Epithelial cell of esophagus (primary cell): ENCODE measurements at places on chromosomes 7 and 10.

DNA sequence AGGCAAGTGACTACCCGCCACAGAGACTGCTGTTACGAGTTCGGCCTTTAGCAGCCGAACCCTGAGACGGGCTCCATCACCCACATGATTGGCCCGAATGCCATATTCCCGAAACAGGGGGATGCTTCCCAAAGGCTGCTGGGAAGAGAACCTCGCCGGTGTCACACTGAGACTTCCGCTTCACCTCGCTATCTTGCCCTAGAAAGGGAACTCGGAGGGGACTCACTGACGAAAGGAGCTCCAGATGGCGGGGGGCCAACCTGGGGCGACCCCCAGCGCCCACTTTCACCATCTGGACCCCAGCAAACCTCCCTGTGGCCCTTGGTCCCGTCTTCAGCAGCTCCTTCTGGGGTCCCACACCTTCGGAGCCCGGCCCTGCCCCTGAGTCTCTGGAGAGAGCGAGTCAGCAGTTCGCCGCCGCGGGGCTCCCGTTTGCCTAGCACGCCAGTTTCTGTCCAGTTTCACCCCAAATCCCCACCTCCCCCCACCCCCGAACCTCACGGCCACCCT lies 529 bp downstream of the HPS1 start:
- DNase-seq: peak; percentile 33

DNA sequence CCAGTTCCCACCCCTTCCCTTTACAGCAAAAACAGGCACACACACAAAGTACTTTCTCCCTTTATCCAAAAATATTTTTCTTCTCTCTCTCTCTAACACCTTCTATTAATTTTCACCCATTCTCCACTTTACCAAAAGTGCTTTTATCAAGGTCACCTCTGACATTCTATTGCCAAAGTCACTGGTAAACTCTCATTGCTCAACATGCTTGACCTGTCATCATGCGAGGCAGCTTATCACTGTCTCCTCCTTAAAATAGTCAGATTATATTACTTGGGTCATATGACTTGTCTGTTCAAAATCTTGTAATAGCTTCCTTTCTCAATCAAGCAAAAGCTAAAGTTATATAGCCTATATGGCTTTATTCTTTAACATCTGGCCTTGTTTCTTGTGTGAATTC lies 28.6 kb downstream of the MACC1 start:
- DNase-seq: no peak

GRCh38 chr10:72016608-72017300 lies 52.6 kb downstream of the CHST3 start:
- DNase-seq: no peak

- no peak for DNase-seq
Observed at GRCh38 chr7:136336932-136337331, 359.8 kb upstream of the MTPN start.

- no peak for DNase-seq
Observed at GRCh38 chr10:105968666-105969065, 1195.8 kb downstream of the SORCS1 start.

DNA sequence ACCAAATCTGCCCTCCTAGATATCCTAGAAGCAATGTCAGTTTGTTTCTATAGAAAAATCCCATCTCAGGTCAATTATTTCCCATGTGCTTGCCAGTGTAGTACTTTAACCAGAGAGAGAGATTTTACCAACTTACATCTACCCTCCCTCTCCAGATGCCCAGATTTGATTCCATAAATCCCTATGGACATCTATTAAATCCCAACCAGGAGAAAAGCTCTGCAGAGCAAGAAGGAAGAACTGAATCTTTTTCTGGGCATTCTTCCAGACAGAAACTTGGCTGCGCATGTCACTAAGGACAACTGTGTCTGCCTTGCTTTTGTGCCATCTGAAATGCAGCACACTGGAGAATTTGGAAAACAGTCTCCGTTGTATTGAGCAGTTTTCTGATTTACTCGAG lies 597.6 kb downstream of the SORCS1 start:
- DNase-seq: no peak

- peak; percentile 57 for DNase-seq
Observed at GRCh38 chr10:54983255-54983654, 182.2 kb upstream of the PCDH15 start.

- no peak for DNase-seq
Observed at GRCh38 chr10:31290386-31290785, 28.6 kb upstream of the ZEB1 start.

- no peak for DNase-seq
Observed at GRCh38 chr10:102578782-102579181, 65.5 kb upstream of the TRIM8 start.

- no peak for DNase-seq
Observed at GRCh38 chr10:97023401-97024167, 162.2 kb downstream of the SLIT1 start.

DNA sequence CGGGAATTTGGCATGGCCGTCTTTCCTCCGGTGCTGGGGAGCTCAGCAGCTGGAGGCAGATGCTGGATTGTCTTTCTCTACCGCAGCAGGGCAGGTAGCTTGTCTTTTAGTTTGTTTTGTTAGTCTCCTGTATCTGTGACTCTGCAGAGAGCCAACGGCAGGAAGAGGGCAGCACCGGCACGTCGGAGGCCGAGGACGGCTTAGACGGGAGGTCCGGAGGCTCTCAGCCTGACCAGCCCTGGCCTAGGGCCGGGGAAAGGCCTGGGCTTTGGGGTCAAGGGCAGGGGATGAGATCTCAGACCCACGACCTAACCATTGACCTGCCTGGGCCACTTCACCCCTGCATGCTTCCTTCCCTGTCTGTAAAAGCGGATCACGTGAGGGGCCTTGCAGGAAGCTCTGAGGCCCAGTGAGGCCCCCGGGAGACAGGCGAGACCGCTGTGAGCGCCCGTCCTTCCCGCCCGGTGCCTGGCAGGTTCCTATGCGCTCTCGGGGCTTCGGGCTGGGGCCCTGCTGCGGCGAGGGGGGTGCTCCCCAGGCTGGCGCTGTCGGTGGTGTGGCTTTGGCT lies 72.7 kb downstream of the LHPP start:
- no peak for DNase-seq

GRCh38 chr10:77698267-77698931 lies 60.8 kb upstream of the KCNMA1 start:
- no peak for DNase-seq

DNA sequence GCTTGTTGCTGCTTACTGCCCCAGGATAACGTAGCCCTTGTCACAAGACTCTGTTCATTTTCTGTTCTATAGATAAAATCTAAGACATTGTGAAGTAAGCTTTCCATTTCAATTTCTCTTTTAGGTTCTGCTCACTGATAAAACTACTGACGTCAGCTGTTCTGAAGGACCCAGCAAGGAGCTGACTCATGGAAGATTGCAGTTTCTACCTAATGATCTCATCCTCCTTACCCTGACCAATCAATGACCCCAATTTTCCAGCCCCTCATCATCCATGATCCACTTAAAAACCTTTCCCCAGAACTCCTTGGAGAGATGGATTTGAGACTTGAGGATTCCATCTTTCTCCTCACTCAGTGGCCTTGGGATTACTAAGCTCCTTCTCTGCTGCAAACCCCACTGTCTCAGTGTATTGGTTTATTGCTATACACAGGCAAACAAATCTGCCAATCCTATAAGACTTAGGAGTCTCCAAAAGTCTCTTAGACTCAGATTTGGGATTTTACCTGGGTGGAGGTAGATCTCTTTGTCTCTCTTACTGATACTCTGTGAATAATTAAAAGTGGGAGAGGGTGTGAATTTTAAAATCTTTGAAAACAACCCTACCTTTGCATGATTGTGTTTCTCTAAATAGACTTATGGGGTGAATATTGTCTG lies 109.2 kb upstream of the TRIM24 start:
- DNase-seq: no peak

- DNase-seq: no peak
Observed at GRCh38 chr7:124030964-124031363, 1.9 kb downstream of the TMEM229A start.

- DNase-seq: no peak
Observed at GRCh38 chr7:13874783-13875182, 114.7 kb downstream of the ETV1 start.

- no peak for DNase-seq
Observed at GRCh38 chr7:85016286-85016685, 170.6 kb downstream of the SEMA3D start.

- DNase-seq: peak; percentile 95
Observed at GRCh38 chr10:78950656-78951587, 117.8 kb upstream of the ZMIZ1 start.

DNA sequence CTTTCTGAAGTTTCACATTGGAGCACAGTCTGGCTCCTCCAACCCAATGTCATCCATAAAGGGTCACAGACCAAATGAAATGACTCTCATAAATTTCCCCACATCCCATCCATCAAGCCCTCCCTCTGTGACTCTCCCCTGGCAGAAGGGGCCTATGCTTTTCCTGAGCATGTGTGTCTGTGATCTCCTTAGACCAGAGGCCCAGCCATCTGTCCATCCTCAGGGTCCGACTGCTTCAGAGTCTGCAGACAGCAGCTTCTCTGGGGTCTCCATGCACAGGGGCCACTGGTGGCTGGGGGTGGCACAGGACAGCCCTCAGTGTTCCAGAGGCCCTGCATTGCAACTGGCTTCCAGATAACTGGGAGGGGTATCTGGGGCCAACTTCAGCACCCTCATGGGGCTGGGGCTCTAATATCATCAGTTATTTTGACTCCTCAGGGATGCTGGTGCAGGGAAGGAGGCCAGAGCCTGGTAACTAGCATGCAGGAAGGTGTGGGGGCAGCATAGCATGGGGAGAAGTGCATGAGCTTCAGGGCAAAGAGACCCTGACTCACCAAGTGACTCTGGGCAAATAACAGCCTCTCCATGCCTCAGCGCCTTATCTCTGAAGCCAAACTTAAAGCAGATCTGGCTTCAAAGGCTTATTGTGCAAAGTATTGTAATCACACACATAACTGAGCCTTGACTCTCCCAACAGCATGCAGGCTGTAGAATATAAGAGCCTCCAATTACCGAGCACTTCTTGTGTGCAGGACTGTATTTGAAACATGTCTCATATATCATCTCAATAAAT lies 266.9 kb downstream of the GRID1 start:
- no peak for DNase-seq

DNA sequence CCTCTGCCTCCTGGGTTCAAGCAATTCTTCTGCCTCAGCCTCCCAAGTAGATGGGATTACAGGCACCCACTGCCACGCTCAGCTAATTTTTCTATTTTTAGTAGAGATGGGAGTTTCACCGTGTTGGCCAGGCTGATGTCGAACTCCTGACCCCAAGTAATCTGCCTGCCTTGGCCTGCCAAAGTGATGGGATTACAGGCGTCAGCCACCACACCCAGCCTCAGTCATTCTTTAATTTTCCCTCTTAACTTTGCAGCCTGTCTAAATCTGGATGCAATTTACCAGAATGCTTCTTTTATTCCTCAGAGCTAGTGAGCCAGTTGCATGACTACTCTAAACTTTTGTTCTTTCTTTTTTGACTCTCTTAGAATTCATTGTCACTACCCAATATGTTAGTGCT lies 90.5 kb upstream of the CSTF2T start:
- DNase-seq: no peak

DNA sequence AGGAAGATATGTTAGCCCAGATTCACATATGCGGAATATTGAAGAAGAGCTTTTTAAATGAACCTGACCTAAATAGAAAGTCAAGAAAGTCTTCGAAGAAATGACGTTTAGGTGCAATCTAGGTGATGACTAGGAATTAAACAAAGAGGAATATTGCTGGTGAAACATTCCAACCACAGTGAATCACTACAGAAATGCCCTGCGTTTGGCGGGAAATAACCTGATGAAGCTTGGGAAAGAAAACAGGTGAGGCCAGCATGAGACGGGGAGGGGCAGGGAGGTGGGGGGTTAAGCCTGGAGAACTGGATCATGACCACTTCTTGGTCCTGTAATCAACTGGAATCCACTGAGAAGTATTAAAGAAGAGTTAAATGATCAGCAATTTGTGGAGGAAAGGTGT lies 299.4 kb upstream of the VSTM2A start:
- peak; percentile 22 for DNase-seq

GRCh38 chr10:106513352-106513771 lies 651.1 kb downstream of the SORCS1 start:
- peak; percentile 37 for DNase-seq

DNA sequence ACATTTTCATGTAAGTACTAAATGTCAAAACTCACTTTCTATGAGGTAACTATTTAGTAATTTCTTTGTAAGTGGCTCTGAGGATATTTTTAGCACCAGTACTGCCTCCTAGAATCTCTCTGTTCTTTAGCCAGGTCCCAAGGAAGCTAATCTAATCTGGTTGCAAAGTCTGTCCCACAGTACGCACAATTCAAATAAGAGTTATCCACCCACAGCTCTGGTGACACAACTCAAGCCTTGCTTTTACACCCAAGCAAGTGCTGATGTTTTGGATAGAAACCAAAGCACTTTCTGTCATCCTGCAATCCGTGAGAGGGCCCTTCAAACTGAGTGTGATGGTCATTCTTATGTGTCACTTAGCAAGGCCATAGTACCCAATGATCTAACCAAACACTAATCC lies 14.5 kb downstream of the GIMAP5 start:
- no peak for DNase-seq
